Breast epithelium (tissue), 4 donors: ENCODE measurements at places on chromosomes 2 and 18. TPM values are rescaled to one million over a fixed set of nuclear protein-coding genes. Genes with fewer than 3 reads are reported as not detected.

ANTXR1 gene
- 52.7 TPM for total RNA-seq

EPAS1 gene
- 229 TPM for total RNA-seq

MAIP1 gene
- total RNA-seq, result 17.0 TPM

- DNase-seq, result no peak
Measured at GRCh38 chr2:161613161-161613560, 11.1 kb upstream of the SLC4A10 start.

GRCh38 chr2:176096986-176097819 is 2.4 kb upstream of the HOXD12 start:
- DNase-seq, result no peak

DNA sequence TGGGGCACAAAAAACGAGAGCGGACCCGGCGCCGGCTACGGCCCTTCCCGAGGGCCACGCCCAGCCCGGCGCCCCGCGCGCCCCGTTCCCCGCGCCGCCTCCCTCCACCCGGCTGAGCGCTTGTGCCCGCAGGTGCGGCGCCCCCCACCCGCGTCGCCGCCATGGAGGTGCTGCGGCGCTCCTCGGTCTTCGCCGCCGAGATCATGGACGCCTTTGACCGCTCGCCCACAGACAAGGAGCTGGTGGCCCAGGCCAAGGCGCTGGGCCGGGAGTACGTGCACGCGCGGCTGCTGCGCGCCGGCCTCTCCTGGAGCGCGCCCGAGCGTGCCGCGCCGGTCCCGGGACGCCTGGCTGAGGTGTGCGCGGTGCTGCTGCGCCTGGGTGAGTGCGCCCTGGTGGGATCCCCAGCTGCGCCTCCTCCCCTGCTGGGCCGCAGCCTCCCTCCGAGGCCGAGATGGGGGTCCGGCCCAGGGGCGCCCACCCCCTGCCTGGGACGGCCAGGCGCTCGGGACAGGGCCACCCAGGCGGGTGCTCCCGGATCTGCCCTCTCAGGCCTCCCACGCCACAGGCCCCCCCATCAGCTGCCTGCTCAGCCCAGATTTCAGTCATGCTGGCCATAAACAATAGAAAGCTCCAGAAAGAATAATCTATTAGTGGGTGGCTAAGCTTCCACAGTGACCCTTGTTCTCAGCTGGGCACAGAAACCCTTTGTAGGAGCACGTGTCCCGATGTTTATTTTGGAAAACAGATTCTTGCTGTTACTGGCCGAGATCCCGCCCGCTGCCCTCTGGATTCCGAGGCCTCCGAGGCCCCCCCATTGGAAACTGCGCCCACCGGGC is 997 bp downstream of the BOK start:
- no peak for DNase-seq

DNA sequence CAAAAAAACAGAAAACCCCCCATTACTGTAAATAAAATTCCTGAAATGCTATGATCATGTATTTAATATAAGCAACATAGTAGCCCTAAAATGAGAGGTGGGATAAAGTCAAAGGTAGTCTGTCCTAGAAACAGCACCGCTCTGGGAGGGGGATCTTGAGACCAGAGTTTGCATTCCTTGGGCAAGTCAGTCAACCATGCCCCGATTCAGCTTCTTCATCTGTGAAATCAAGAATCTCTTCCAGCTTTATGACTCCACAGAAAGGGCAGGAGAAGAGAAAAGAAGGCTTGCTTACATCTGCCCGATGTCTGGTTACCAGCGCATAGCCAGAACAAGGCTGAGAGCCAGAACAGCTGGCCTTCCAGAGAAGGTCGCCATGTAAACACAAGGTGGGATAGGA is 2.1 kb upstream of the FBLN7 start:
- no peak for DNase-seq

DNA sequence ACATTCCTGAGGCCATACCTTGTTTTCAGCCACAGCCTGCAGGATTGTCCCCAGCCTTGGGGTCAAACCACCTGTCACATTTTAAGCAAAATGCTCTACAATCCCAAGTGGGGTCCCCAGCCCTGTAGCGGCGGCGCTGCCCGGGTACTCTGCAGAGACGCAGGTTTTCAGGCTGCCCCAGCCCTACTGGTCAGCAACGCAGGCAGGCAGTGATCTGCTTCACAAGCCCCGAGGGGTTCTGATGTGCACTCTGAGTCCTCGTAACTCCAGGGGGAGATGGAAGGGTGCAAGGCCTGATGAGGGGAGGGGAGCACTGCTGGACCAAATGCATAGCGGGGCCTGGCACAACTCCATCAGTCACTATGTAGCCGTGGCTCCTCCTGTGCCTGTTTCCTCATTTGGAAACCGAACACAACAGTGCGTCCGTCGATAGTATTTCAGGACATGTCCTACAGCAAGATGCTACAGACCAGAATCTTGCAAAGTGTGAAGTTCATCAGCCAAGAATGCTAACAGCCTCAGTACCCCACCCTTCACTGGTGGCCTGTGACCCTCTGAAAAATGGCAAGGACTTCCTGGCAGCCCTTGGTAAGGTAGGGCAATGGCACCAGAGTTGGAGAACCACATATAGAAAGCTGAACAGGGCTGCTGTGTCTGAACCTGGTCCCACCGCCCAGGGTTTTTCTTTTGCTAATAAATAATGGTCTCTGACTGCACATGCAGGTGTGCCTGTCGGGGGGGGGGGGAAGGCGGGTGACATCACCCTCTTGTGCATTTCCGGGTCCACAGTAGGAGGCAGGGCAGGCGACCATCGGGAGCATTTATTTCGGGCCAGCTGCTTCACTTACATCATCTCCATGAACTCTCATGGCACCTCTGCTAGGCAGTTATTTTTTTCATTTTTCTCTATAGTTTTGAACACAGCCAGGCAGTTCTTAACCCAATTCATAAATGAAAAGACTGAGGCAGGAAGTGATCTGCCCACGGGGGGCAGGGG is 50.6 kb upstream of the TFCP2L1 start:
- DNase-seq, result no peak

GRCh38 chr18:21000667-21001066 is 110.9 kb downstream of the ROCK1 start:
- no peak for DNase-seq

DNA sequence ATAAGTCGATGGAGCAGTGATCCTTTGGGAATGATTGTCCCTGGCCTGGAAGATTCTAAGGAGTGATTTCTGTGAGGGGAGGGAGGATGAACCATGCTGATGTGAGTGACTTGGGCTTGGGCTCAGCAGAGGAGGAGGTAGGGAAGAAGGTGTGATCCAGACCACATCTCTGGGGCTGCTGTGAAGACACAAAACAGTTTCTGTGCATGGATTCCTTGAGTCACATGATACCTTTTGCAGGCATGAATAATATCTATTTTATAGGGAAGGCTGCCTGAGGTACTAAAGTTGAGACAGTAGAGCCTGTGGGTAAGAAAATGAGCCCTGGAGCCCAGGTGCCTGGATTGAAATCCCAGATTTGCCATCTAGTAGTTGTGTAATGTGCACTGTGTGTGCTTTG is 29.8 kb downstream of the SLC1A4 start:
- DNase-seq, result no peak

GRCh38 chr2:101952551-101952950 is 39.2 kb upstream of the IL1R2 start:
- no peak for DNase-seq

- no peak for DNase-seq
Measured at GRCh38 chr2:61114147-61114546, 47.8 kb upstream of the C2orf74 start.
